Right atrium auricular region (tissue), 2 donors: ENCODE measurements at places on chromosomes 7 and 10. TPM values are rescaled to one million over a fixed set of nuclear protein-coding genes. Genes with fewer than 3 reads are reported as not detected.
A peak's percentile ranks its signal among the peaks of the same experiment; 100 is the strongest.

- no peaks in the 10 kb centered on the region for H3K36me3 ChIP-seq
- DNase-seq = no peak
- H3K4me3 ChIP-seq = no peak overlapping the region
- H3K4me1 ChIP-seq = no peaks in the 10 kb centered on the region
These were observed 367.6 kb downstream of the MALRD1 start for GRCh38 chr10:19416164-19416563.

GRCh38 chr7:113113912-113114311 lies 4.4 kb downstream of the SMIM30 start:
- no peaks in the 10 kb centered on the region for H3K27me3 ChIP-seq
- no peak for DNase-seq
- H3K4me1 ChIP-seq = no peaks in the 10 kb centered on the region

Gene TDRD1
- total RNA-seq = 0.12 TPM

- no peak for DNase-seq
- no peaks in the 10 kb centered on the region for H3K4me1 ChIP-seq
- no peaks in the 10 kb centered on the region for H3K27me3 ChIP-seq
- H3K36me3 ChIP-seq = no peaks in the 10 kb centered on the region
- H3K27ac ChIP-seq = no peak overlapping the region
These were observed 208.9 kb downstream of the TMEM26 start for GRCh38 chr10:61244261-61244775.

GRCh38 chr10:102444851-102445250 lies 6.5 kb downstream of the C10orf95 start:
- H3K27ac ChIP-seq = no peak overlapping the region
- H3K4me1 ChIP-seq = peaks cover 7% of the 10 kb centered on the region
- no peak for DNase-seq

GRCh38 chr7:92025260-92025659 lies 84.6 kb downstream of the AKAP9 start:
- no peak for DNase-seq
- no peak overlapping the region for H3K4me3 ChIP-seq
- H3K27me3 ChIP-seq = no peaks in the 10 kb centered on the region
- H3K4me1 ChIP-seq = no peaks in the 10 kb centered on the region

Gene CLEC5A
- total RNA-seq = 1.7 TPM

- H3K4me3 ChIP-seq = no peak overlapping the region
- DNase-seq = no peak
- peaks cover 59% of the 10 kb centered on the region for H3K36me3 ChIP-seq
- no peaks in the 10 kb centered on the region for H3K4me1 ChIP-seq
- no peaks in the 10 kb centered on the region for H3K27me3 ChIP-seq
These were observed 33.7 kb upstream of the DGKI start for GRCh38 chr7:137880432-137880831.

Gene CHRM2
- total RNA-seq = 55.3 TPM

GRCh38 chr7:119696336-119696735 lies 576.6 kb upstream of the KCND2 start:
- no peaks in the 10 kb centered on the region for H3K27me3 ChIP-seq
- no peak overlapping the region for H3K4me3 ChIP-seq
- no peak overlapping the region for H3K27ac ChIP-seq
- no peak for DNase-seq
- no peaks in the 10 kb centered on the region for H3K36me3 ChIP-seq

GRCh38 chr10:64275774-64276173 lies 754.6 kb downstream of the REEP3 start:
- no peak for DNase-seq
- no peak overlapping the region for H3K4me3 ChIP-seq
- H3K27ac ChIP-seq = no peak overlapping the region
- H3K27me3 ChIP-seq = no peaks in the 10 kb centered on the region
- no peaks in the 10 kb centered on the region for H3K36me3 ChIP-seq
- no peaks in the 10 kb centered on the region for H3K4me1 ChIP-seq

GRCh38 chr7:83365746-83366145 lies 203.1 kb upstream of the PCLO start:
- no peak overlapping the region for H3K4me3 ChIP-seq
- H3K4me1 ChIP-seq = no peaks in the 10 kb centered on the region
- no peak overlapping the region for H3K27ac ChIP-seq
- no peaks in the 10 kb centered on the region for H3K36me3 ChIP-seq
- no peak for DNase-seq

DNA sequence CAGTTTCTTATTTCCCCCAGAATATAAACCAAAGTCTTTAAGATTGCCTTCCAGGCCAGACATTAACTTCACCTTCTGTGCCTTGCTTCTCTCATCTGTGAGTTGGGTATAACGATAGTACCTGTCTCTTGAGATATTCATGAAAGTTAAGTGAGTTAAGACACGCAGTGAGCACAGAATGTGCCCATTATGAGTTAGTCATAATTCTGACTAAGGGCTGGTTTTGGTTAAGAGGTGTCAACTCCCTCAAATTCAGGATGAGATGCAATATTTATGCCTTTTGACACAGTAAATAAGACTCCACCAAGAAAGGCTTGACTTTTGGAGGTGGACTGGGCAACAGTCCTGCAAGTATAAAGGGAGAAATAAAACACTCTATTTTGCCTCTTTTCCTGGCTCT lies 528.7 kb upstream of the IGFBP3 start:
- no peak overlapping the region for H3K4me3 ChIP-seq
- H3K4me1 ChIP-seq = no peaks in the 10 kb centered on the region
- DNase-seq = no peak
- no peaks in the 10 kb centered on the region for H3K36me3 ChIP-seq
- H3K27ac ChIP-seq = no peak overlapping the region
- no peaks in the 10 kb centered on the region for H3K27me3 ChIP-seq

- DNase-seq = no peak
- H3K36me3 ChIP-seq = no peaks in the 10 kb centered on the region
- H3K27me3 ChIP-seq = no peaks in the 10 kb centered on the region
- H3K4me1 ChIP-seq = no peaks in the 10 kb centered on the region
- H3K4me3 ChIP-seq = no peak overlapping the region
- H3K27ac ChIP-seq = no peak overlapping the region
These were observed 20.5 kb downstream of the GRID1 start for GRCh38 chr10:86345859-86346798.

DNA sequence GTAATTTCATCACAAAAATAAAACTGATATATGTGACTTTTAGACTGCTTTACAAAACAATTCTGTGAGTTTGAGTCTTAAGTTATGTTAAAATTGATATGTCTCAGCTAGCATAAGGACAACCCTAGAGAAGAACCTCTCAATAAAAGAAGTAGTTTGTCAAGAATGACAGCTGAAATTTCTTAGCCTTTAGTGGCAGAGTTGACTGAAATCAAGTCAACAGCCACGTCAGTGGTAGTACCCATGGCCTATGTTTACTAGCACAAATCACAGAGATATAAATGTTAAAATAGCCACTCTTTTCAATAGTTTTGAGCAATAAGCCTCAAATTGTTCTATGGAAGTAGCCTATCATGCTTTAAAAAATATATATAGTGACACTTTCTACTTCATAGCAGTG lies 138.9 kb upstream of the FERD3L start:
- no peak for DNase-seq
- no peak overlapping the region for H3K27ac ChIP-seq
- H3K27me3 ChIP-seq = no peaks in the 10 kb centered on the region
- no peaks in the 10 kb centered on the region for H3K4me1 ChIP-seq
- H3K36me3 ChIP-seq = no peaks in the 10 kb centered on the region

Gene PDK4
- 712 TPM for total RNA-seq

Gene SLC13A1
- not detected for total RNA-seq

DNA sequence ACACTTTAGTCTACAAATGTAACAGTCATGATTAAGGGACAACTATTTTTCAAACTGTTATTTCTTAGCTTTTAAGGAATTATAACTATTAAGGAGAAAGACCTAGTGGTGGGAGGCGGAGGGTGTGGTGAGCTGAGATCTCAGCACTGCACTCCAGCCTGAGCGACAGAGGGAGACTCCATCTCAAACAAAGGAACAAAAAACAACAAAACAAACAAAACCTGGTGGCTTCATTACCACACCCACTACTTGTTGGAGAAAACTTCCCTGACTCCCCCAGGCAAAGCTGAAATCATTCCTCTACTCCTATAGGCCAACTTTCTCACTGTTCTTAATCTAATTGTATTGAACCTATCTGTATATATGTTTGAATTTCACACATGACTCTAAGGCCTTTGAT lies 3.2 kb downstream of the POLR1F start:
- peaks cover 4% of the 10 kb centered on the region for H3K36me3 ChIP-seq
- H3K27me3 ChIP-seq = no peaks in the 10 kb centered on the region
- DNase-seq = no peak
- H3K4me1 ChIP-seq = no peaks in the 10 kb centered on the region
- no peak overlapping the region for H3K27ac ChIP-seq

Gene RNF133
- total RNA-seq = 1.1 TPM

Gene EIF5AL1
- 0.08 TPM for total RNA-seq

Gene EBLN1
- not detected for total RNA-seq

DNA sequence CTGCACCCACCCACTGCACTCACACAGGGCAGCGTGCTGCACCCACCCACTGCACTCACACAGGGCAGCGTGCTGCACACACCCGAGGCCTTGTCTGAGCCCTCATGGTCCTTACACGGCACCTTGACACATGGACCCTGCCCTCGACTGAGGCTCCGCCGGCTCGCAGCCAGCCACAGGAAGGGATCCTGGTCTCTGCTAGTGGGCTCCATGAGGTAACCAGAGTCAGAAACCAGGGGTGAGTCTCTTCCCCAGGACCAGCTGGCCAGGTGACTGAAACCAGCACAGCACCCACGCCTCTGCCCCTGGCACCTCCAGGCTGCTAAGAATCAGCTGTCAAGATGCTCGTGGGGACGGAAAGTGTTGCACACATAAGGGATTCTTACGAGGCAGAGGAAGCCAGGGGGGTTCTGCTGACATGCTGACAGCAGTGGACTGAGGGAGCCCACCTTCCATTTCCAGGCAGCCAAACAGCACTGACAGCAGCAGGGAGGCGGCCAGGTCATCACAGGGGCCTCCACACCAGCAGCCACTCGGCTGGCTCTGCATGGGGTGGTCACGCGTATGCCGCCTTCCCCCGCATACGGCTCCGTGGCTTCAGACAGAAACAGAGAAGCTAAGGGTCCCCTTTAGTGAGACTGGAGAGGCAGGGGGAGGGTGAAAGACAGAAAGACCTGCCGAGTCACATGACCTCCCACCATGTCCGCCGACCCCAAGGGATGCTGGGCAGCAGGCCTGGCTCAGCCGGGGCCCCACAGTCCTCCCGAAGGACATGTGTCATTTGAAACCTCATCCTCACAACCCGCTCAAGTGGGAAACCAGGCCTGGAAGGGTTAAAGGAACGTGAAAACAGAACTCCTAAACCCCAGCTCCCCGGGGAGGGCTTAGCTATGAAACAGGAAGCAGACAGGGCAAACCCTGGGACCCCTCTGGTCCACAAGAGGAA lies 34.2 kb downstream of the GPER1 start:
- no peaks in the 10 kb centered on the region for H3K27me3 ChIP-seq
- no peaks in the 10 kb centered on the region for H3K36me3 ChIP-seq
- no peaks in the 10 kb centered on the region for H3K4me1 ChIP-seq
- peak overlapping the region; percentile 88 for H3K27ac ChIP-seq
- H3K4me3 ChIP-seq = no peak overlapping the region

DNA sequence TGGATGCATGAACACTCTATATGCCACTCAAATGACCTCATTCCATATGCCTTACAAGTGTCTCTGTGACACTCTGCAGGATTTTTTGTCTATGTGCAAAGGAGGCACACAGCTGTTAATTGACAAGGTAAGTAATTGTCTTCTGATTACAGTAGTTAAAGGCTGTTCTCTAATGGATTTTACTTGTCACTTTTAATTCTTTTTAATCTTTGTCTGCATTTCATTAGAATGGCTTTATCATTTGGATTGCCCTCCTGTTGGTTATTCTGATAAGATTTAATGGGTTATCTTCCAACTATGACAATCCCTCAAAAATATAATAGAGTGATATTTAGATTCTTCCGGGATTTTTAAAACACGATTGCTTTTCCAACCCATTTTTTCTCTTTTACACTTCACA lies 290.0 kb upstream of the TEX47 start:
- H3K36me3 ChIP-seq = no peaks in the 10 kb centered on the region
- DNase-seq = no peak
- H3K27me3 ChIP-seq = no peaks in the 10 kb centered on the region

Gene NKX2-3
- not detected for total RNA-seq

DNA sequence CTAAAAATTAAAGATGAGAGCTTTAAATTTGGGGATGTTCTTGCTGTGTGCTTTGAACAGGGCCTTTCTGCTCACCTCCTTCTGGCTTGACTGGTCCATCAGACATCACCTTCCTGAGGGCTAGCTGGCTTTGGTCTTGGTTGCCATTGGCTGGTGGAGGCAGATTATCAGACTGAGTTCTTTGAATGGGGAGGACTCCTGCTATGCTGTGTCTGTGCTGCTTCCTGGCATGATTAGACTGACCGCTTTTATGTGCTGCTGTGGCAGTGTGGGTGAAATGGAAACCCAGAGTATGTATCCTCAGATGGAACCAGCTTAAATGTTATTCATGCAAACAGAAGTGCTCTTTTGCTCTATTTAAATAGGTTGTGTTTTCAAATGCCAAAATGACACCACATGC lies 341.6 kb downstream of the PCLO start:
- no peaks in the 10 kb centered on the region for H3K36me3 ChIP-seq
- H3K27ac ChIP-seq = no peak overlapping the region
- H3K4me1 ChIP-seq = no peaks in the 10 kb centered on the region

DNA sequence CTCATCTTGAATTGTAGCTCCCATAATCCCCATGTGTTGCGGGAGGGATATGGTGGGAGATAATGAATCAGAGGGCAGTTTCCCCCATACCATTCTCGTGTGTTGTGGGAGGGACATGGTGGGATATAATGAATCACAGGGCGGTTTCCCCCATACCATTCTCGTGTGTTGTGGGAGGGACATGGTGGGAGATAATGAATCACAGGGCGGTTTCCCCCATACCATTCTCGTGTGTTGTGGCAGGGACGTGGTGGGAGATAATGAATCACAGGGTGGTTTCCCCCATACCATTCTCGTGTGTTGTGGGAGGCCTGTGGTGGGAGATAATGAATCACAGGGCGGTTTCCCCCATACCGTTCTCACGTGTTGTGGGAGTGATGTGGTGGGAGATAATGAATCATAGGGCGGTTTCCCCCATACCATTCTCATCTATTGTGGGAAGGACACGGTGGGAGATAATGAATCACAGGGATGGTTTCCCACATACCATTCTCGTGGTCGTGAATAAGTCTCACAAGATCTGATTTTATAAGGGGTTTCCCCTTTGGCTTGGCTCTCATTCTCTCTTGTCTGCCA lies 271.0 kb downstream of the MAD1L1 start:
- H3K27me3 ChIP-seq = no peaks in the 10 kb centered on the region
- no peak overlapping the region for H3K4me3 ChIP-seq

Gene LARP4B
- 24.2 TPM for total RNA-seq

Gene PDZD8
- total RNA-seq = 17.7 TPM

- H3K27ac ChIP-seq = no peak overlapping the region
- H3K36me3 ChIP-seq = no peaks in the 10 kb centered on the region
- DNase-seq = no peak
- H3K4me3 ChIP-seq = no peak overlapping the region
- H3K4me1 ChIP-seq = no peaks in the 10 kb centered on the region
These were observed 104.5 kb upstream of the ZPBP start for GRCh38 chr7:50197549-50197948.

Gene ADAP1
- 7.7 TPM for total RNA-seq

GRCh38 chr10:116973371-116973905 lies 31.5 kb downstream of the SHTN1 start:
- no peak for DNase-seq
- H3K4me1 ChIP-seq = no peaks in the 10 kb centered on the region
- H3K27me3 ChIP-seq = no peaks in the 10 kb centered on the region
- no peak overlapping the region for H3K4me3 ChIP-seq
- no peak overlapping the region for H3K27ac ChIP-seq

Gene ABCB4
- total RNA-seq = 7.4 TPM

Gene CTAGE4
- 0.90 TPM for total RNA-seq
